M059J (cell line): ENCODE measurements at places on chromosomes 11 and 22.

- DNase-seq, result no peak
Measured at GRCh38 chr22:41231369-41231768, 9.4 kb downstream of the CHADL start.

- no peak for DNase-seq
Measured at GRCh38 chr22:38271927-38272372, 860 bp downstream of the TMEM184B start.

DNA sequence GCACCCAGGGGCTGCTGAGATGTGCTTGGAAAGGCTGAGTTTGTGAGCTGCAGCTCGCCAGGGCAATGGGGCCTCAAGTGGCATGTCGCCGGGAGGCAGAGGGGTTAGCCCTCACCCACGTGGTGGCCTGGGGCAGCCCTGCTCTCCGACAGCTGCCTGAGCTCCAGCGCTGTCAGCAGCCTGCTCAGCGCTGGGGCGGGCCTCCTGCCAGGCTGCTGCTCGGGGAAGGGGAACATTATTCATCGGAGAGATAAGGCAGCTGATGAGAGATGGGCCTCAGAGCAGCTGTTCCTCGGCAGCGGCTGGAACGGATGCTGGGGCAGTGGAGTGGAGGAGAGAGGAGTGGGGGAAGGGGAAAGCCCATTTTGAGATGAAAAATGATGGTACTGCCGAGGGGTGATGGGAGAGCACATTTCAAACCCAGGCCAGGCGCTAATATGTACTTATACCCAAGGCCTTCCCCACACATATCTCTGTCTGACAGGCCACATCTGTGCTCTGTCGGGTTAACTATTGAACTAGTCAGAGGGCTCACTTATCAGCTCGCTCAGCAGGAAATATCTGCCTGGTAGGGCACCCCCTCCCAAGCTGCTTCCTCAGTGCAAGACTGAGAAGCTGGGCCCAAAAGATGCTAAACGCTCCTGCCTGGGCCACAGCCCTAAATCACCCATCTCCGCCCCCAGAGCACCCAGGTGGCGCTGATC lies 79.5 kb downstream of the TIMP3 start:
- DNase-seq, result peak; percentile 33

GRCh38 chr11:117603932-117604331 lies 193.1 kb downstream of the DSCAML1 start:
- no peak for DNase-seq

- no peak for DNase-seq
Measured at GRCh38 chr22:35329114-35329847, 29.6 kb downstream of the TOM1 start.

- DNase-seq, result peak; percentile 74
Measured at GRCh38 chr11:86738568-86738967, 61.8 kb upstream of the PRSS23 start.

DNA sequence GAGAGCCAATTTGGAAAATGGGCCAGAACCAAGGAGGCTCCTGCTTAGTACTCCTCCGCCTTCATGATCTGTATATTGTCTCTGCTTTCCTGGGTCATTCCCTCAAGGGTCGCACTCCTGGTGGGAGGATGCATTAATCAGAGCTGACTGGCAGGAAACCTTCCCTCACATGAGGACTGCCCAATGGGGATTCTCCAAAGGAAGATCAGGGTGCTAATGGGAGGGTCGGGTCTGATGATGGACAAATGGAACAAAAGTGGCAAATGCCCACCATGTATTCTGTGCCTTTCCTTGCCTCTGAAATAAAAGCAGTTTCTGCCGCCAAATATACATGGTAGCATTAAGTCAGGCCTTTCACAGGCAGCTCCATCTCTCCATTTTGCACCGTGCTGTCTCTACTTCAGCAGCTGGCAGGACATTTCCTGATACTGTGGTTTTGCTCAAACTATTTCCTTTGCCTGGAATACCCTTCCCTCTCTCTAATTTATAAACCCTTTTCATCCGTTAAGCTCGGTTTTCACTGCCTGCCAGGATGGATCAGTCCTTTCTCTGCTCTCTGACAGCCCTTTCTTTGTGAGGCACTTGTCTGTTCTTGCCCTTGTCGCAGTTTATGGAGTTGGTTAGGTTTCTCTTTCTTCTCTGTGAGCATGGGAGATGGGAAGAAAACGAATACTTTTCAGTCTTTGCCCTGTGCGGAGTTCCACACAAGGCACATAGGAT lies 13.5 kb downstream of the SREBF2 start:
- DNase-seq, result no peak

- no peak for DNase-seq
Measured at GRCh38 chr22:33272180-33272579, 214.0 kb upstream of the SYN3 start.

GRCh38 chr11:93840180-93840579 lies 10.2 kb downstream of the VSTM5 start:
- DNase-seq, result no peak

- DNase-seq, result no peak
Measured at GRCh38 chr11:34072832-34073231, 21.3 kb downstream of the CAPRIN1 start.

DNA sequence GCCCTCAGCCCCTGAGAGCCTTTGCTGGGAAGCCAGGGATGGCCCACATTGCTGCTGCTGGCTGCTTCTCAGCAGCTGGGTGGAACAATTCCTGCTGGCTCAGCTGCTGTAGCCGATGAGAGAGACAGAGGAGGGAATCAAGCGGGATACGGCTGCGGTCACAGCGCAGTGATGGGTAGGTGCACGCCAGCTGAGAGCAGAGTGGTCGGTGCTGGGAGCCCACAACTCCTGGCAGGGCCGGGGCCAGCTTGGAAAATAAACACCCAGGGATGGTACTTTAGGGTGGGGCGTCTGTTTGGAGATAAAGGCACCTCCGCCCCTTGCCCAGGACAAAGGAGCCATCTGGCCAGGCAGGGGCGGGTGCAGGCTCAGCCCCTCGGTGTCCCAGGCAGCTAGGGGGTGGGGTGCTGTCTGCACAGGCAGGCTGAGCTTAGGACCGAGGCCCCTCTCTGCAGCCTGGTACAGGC lies 480.5 kb downstream of the MIAT start:
- no peak for DNase-seq

DNA sequence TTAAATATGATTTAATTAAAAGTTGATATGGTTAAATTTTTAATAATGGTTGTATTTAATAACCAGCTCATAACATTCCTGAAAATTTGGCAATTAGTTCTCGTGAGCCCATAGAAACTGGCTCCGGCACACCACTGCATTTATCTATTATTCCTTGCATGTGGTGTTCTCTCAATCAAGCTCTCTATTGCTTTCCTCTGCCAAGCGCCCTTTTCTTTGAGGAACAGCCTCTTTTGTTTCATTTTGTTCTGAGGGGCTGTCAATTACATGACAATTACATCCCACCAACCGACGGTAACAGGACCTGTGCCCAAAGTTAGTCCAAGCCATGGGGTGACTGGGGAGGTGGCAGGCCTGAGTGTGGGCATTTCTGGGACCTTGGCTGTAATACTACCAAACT lies 8.1 kb downstream of the C11orf91 start:
- DNase-seq, result no peak

- DNase-seq, result peak; percentile 59
Measured at GRCh38 chr22:24435861-24436371, 8.5 kb downstream of the ADORA2A start.

- no peak for DNase-seq
Measured at GRCh38 chr11:12179019-12179418, 68.6 kb downstream of the MICAL2 start.

DNA sequence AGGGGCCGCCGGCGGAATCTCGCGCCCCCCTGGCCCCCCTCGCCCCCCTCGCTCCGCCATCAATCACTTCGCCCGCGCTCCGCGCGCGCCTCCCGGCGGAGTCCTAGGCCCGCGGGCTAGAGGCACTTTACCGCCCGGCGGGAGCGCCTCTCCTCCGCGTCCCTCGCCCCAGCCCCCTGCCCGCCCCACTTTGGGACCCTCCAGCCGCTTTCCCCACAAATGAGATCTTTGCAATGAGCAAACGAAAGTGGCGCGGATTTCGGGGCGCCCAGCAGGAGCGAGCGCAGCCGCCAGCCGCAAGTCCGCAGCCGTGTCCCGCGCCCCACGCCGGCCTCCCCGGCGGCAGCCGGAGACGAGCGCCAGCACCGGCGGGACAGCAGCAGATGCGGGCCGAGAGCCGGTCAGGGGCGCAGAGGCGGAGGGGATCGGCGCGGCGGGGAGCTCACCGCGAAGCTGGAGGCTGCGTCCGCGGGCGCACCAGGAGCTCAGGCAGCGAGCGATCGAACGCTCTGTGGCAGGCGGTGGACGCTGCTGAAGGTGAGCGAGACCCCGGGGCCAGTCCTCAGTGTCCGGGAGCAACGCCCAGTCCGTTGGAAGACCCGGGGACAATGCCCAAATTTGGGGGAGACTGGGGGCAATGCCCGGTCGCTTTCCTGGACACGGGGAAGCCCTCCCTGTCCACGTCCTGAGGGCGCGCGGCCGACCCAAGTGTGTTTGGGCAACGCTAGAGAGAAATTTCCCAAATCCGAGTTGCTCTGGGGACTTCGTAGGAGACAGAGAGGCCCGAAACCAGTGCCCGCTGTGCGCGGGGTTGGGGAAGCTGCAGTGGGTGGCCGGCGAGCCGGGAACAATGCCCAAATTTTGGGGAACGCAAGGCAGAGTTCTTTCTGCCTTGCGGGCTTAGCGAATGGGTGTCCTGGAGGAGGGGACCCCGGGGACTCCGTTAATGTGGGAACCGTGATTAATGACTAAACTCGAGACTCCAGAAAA lies 1.5 kb upstream of the IGF2 start:
- DNase-seq, result no peak

DNA sequence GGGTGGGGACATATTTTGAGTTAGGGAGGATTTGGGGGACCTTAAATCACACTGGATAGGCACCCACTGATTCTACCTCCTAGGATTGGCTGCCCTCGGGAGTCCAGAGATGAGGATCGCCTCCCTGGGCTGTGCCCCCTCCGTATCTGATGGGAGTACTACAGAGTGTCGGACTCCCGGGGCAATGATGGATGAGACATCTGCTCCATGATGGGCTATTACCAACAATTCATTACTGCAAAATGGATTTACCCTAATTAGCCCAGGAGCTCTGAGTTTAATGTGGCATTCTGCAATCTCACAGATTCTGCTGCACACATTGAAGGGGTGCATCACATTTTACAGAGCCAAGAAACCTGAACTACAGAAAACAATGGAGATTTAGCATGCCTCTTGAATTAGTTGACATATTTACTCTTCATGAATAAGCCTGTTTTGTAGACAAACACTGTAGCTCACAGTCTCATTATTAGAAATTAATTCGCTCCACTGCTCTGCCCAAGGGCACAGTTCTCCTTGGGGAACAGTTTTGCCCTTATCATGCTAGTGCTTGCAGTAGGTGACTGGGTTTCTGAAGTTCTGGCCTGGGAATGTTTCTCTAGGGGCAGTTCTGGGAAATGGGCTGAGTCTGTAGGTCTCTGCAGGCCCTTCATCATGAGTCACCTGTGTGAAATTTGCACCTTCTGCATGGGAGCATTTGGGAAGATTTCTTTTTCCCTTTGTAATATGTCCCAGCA lies 217.1 kb upstream of the PLET1 start:
- DNase-seq, result peak; percentile 56

DNA sequence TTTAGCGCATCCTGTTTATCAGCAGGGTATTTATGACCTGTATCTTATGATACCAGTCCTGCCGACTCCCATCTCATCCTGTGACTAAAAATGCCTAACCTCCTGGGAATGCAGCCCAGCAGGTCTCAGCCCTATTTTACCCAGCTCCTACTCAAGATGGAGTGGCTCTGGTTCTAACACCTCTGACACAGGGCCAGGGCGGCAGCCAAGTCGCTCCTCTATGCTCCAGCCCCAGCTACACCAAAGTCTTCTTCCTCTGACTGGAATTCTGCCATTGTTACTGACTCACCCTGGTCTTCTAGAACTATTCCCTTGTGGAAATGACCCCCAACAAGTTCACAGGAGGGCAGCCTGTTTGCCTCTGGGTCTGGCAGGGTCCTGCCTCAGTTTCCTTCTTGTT lies 7.9 kb upstream of the C1QTNF6 start:
- DNase-seq, result peak; percentile 67

- peak; percentile 34 for DNase-seq
Measured at GRCh38 chr11:129853518-129854231, 38.0 kb downstream of the TMEM45B start.

DNA sequence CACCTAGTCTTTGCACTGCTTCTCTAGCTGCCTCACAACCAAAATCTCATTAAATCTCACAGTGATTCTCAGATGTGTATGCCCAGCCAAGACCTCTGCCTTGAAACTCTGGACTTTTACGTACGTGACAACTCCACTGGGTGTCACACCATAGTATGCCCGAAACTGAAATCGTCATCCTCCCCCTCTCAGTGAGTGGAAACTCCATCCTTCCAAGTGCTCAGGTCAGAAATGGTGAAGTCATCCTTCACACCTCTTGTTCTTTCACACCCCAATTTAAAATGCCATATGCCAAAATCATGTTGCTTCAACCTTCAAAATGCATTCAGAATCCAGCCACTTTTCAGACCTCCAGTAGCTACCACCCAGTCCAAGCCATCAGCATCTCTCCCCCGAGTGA lies 42.5 kb downstream of the SFI1 start:
- DNase-seq, result no peak

DNA sequence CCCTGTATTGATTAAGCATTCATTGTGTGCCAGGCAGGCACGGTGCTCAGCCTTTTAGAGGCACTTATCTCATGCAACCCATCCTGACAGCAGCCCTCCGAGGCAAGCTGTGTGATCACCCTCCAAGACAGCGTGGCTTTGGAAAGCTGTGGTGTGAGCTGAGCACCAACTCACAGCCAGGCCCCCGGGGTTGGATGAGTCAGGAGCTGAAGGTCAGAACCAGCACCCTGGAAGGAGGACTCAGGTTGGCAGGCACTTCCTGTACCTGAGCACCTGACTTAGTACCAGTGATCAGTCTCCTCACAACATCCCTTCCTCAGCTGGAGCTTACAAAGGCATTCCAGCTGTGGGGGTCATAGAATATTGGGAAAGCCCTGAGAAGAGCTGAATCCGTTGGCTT lies 9.0 kb downstream of the PATZ1 start:
- DNase-seq, result peak; percentile 70

- DNase-seq, result no peak
Measured at GRCh38 chr11:95659088-95659487, 130.5 kb downstream of the FAM76B start.

DNA sequence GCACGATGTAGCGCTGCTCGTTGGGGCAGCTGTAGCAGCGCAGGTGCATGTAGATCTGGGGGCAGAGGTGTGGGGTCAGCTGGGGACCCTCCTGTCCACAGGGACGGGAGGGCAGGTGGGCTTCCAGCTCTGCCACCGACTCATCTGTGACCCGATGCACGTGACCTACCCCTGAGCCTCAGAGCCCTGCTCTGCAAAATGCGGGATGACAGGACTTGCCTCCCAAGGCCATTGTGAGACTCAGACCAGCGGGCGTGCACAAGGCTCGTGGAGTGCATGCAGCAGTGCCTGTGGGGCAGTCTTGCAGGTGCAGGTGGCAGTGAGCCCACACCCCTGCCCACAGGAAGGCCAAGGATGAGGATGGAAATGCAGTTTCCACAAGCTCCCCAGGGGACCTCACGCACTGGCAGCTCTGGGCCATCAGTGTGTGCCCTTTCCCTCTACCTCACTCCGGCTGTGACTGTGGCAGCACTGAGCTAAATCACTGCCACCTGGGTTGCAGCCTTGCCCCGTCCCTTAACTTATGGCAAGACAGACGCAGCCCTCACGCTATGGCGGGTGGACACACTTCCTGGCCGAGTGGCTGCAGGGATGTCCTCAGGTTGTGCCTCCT lies 26.7 kb downstream of the TMEM184B start:
- no peak for DNase-seq
